Skeletal muscle cell (primary cell): ENCODE measurements at places on chromosomes 11 and 22.

DNA sequence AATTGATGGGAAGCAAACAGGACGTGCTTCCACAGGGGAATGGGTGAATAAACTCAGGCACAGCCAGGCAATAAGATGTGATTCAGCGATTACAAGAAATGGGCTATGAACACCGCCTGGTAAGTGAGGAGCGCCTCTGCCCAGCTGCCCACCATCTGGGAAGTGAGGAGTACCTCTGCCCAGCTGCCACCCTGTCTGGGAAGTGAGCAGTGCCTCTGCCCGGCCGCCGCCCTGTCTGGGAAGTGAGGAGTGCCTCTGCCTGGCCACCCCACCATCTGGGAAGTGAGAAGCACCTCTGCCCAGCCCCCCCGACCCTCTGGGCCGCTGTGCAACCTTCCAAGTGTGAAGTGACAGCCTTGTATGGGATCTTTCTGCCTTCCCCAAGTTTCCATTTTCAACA, 73.2 kb upstream of the PRR5 start:
- DNase-seq, result no peak

GRCh38 chr22:29555065-29555644, 1.6 kb upstream of the THOC5 start:
- no peak for DNase-seq

DNA sequence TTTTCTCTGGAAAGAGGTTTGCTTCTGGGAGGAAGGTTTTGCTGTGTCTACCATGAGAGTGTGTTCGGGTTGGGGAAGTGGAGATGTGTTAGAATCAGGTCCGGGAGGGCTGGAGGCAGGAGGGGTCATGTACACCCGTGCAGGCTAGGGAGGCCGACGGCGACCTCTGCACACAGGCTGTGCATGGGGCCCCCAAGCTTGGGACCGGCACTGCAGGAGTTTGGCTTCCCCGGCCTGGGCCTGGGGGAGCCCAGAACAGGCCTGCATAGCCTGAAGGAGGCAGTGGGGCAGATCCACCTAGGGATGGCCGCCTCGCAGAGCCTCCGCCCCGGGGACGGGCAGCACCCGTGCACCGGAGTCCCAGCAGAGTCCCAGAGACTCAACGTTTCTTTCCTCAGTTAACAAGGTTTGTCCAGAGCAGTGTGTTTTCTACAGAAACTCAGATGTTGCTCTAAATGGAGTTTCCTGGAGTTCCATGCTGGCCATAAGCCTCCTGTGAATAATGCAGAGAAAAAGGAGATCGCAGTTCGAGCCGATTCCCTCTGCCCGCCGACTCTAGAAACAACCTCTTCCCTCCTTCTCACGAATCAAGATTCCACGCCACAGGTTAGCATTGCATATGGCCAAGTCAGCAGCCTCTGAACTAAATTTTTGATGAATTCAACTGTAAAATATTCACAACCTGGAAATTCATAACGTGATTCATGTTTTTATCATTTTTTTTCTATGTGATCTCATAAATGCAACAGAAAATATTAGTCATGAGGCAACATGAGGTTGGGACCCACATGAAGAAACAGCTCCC, 427.3 kb downstream of the BRD1 start:
- no peak for DNase-seq

- peak; percentile 8 for DNase-seq
Observed at GRCh38 chr22:38831166-38831945, 12.5 kb downstream of the NPTXR start.

GRCh38 chr11:93733474-93733873, 7.8 kb downstream of the TAF1D start:
- no peak for DNase-seq

DNA sequence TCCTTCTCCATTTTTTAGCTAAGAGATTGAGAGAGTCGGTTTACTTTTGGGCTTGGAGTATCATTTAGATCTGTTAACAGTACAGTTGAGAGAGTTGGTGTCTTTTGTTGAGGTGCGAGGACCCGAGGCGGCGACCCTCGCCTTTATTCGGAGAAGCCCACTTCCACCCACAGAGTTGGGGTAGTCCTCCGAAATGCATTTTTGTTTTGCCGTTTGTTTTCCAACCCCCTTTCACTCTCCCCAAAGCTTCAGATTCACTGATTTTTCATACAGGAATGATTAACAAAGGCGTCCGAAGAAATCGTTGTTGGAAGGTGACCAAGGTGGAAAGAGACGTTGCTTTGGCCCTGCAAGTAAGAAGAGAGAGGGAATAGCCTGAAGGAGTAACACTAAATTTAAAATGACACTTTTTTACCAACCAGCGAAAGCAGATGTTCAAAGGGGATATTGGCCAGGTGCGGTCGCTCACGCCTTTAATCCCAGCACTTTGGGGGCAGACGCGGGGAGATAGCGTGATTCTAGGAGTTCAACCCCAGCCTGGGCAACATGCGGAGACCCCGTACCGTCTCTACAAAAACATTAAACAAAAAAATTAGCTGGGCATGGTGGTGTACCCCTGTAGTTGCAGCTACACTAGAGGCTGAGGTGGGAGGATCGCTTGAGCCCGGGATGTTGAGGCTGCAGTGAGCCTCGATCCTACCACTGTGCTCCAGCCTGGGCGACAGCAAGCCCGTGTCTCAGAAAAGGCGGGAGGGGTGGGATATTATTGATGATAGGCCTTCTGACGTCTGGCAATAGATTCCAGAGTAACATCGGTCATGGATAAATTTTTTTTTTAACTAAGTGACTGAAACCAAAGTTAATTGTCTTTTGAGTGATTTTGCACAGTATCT, 899 bp upstream of the RAB30 start:
- DNase-seq, result no peak

- no peak for DNase-seq
Observed at GRCh38 chr11:78212586-78213371, 24.1 kb downstream of the USP35 start.
